Activated T-cell treated with anti-CD3 and anti-CD28 coated beads, Interleukin-2, amount 50 U/mL, for 1 hour (primary cell): ENCODE measurements at places on chromosomes 4 and X.

DNA sequence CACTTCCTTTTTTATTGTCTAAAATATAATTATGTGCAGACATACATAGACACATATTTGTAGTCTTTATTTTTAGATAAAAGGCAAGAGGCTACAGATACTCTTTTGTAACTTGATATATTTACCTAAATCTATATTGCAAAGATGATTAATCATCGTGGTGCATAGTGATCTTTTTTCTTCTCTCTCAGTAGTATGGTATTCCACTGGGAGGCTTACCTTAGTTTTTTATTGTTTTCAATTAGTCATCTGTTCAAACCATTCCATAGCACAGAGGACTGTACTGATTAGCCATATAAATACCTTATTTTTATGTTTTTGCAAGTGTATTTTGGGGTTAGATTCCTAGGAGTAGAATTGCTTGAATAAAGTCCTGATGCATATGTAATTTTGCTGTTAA lies 619.7 kb downstream of the GRXCR1 start:
- no peak for DNase-seq

GRCh38 chr4:123110147-123110546 lies 187.8 kb upstream of the NUDT6 start:
- DNase-seq, result no peak

DNA sequence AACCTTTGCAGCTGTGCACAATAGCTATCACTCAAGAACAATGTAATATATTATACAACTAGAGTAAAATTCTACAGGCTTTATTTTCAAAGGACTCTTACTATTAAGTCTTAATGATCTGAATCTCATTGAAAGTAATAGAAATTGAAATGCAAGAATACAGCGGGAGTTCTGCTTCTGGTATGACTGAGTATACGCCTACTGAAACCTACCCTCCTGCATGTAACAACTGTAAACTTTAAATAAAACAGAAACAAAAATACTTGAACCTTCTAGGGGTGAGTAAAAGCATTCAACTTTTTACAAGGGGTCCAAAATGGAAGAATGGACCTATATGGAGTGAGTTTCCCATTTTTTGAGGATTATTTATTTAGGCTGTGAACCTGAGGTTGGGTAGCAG lies 13.5 kb downstream of the DCHS2 start:
- no peak for DNase-seq

DNA sequence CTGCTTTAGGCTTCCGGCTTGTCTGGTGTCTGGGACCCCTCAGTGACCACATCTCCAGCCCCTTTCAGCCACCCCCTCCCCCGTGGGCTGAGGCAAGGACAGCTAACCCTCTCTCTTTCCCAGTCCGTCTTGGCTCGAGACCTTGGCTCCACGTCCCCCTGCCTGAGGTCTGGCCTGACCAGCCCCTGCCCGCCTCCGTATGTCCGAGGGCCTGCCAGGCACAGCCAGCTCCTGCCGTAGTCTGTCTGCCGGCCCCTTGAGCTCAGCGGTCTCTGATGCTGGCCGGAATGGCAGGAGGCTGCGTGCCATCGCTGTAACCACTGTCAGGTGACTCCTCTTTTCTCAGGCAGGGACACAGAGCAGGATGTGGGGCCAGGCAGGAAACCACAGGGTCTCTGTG lies 73.3 kb upstream of the LRPAP1 start:
- no peak for DNase-seq

DNA sequence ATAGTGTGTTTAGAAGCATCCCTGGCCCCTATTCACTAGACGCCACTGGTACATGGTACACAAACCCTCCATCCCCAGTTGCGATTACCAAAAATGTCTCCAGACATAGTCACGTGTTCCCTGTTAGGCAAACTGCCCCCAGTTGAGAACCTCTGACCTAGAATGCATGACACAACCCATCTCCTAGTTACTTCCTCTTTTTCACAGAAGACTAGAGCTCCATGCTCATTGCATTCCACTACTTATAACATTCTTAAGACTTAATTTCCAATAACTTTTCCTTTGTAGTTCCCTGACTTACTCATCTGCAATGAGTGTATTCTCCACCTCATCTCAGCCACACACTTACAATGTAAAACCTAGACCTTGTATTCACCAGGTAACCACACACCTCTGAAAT lies 68.6 kb downstream of the PRSS12 start:
- DNase-seq, result no peak

- DNase-seq, result no peak
Measured at GRCh38 chr4:163505374-163505773, 10.9 kb downstream of the TMA16 start.

GRCh38 chr4:20544645-20545044 lies 155.6 kb upstream of the PACRGL start:
- no peak for DNase-seq

GRCh38 chr4:161655148-161655547 lies 508.7 kb downstream of the FSTL5 start:
- no peak for DNase-seq

DNA sequence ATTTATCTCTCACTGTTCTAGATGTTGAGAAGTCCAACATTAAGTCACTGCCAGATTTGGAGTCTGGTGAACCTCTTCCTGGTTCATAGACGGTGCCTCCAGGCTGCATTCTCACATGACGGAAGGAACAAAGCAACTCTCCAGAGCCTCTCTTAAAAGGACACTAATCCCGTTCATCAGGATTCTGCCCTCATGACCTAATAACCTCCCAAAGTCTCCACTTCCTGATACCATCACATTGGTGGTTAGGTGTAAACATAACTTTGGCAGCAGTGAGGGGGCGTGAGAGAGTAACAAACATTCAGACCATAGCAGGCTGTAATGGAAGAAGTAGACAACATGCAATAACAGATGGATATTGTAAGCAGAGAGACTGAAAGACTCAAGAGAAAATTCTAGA lies 388.6 kb downstream of the PDHA2 start:
- no peak for DNase-seq

DNA sequence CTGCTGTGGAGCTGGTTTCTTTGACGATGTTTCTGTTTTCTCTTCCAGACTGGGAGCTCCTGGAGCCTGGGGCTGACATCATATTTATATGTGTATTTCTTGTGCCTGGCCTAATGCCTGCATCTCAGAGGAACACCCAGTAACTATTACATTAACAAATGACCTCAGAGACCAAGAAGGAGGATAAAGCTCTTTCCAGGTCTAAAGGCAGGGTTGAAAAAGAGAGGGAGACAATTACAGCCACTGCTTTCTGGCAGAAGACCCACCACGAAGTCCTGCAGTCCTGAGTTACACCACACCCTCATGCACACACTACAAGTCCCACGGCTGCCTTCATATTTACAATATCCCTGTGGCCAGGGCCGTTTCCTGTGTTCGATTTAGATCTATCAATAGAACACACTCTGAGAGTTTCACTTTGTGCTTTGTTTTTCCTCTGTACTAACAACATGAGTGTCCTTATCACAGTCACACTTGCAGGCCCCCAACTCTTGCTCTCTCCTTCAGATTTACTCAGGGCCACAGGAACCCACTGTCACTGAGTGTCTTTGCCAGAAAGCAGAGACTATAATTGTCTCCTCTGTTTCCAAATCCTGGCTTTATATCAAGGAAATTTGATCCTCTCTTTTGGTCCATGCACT lies 535.5 kb downstream of the MID1IP1 start:
- no peak for DNase-seq

DNA sequence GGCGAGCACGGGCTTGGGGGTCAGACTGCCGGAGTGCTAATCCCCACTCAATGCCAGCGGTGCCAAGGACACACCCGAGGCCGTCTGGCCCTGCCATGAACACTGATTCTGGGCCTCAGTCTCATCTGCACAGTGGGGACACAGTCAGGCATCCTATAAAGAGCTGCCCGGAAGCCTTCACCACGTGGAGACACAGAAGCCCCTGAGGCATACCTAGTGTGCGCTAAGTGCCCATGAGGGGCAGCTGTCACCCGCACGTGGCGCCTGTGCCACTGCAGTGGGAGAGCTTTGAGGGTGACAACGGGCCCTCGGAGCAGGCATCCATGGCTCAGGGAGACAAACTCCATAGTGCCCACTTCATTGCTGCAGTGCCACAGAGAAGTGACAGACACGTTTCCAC lies 86.3 kb downstream of the PHKA2 start:
- DNase-seq, result no peak

DNA sequence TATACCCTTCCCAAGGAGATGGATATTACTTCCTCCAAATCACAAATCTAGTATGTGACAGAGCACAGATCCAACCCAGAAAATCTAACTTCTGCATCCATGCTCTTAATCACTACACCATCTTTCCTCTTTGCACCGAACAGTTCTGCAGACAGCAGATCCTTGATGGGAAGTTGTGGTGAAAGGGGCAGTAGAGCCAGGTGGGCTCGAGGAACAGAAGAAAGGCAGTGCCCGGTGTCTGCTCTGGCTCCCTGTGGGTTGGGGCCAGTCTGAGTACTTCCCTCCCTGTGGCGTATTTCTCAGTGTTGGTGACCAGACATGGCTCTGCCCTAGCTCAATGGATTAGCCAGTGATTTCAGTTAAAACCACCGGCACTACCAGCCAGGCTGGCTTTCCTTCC lies 15.3 kb downstream of the HOPX start:
- DNase-seq, result no peak

GRCh38 chr4:145098675-145099037 lies 545 bp downstream of the ABCE1 start:
- DNase-seq, result no peak

DNA sequence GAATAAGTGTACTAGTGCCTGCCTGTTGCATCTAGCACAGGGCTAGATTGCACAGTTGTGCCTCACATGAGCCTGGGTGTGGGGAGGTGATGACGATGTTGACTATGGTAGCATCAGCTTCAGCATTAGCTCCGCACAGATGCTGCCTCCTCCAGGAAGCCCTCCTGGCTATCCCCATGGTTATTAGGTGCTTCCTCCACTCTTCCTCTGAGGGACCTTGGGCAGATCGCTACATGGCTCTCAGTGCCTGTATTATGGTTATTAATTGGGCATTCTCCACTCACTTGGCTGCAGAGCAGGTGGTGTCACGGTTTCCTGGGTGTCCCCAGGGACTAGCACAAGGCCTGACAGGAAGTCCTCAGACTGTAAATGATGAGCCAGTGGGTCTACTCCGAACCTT lies 325.6 kb downstream of the ARHGAP10 start:
- DNase-seq, result no peak

DNA sequence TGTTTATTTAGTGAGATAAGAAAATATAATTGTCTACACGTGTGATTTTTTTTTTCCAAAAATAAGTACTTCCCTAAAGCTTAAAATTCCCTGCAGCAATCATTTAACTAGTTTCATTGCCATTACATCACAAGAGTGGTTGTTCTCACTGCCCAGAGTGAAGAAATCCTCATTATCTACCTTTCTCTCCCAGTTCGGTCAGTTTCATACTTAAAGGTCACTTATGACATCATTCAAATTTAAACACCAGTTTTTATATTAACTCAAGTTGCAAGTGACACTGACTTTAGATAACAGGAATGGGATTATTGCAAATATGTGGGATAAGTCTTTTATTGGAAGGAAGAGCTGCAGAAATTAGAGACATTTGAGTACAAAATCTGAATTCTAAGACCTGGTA lies 1699.8 kb upstream of the IGFBP7 start:
- no peak for DNase-seq

DNA sequence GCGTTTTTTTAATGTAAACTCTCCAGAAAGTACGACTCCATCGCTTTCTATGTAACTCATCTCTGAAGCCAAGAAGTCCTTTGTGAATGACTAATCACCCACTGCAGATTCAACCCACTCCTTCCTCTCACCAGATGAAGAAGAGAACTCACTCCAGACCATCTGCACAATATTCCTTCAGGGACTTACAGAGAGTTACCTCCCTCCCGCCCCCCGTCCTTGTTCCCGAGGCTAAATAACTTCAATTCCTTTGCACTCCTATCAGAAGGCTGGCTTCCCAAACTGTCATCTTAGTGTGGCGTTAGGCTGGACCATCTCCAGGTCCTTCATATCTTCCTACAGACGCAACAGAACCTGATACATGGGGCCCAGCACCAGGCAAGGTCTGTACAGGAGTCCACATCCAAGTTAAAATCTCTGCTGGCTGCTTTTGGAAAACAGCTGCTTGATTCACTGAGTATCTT lies 82.4 kb downstream of the AFAP1 start:
- no peak for DNase-seq

DNA sequence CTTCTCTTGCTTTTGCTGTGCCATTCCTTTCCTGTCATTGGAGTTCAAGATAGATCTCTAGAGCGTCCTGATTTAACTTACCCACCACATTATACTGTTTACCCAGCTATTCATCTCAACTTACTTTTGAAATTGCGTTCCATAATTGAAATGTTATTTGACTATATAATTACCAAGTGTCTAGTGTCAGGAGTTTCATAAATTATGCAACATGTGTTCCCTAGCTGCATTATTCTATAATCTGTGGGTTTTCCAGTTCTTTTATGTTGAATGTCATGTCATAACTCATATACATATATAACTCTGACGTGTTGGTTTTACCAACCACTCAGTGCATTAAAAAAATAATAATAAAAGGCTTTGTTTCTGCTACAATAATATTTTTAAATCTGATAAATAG lies 285.9 kb upstream of the ARSJ start:
- DNase-seq, result no peak

GRCh38 chr4:100414016-100414790 lies 103.6 kb downstream of the EMCN start:
- DNase-seq, result no peak

DNA sequence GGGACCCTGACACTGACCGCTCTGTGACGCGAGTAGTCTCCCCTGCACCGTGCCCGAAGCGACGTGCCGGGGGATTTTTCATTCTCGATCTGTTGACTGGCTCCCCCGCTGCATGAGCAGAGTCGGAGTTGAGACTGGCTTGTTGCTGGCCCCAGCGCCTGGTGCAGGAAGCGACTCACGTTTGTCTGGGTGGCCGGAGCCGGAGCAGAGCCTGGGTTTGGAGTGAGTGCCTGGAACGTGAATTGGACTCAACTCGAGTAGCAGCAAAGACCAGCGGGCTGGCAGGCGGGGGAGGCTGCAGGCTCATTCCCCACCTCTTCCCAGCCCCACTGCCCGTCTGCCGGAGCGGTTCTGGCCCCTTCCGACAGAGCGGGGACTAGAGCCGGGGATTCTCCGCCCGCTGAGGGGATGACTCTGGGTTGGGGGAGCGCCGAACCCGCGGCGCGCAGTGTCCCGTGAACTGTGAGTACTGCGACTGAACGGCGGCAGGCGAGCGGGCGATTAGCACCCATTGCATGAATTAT lies 554 bp downstream of the PCDH7 start:
- no peak for DNase-seq
